ENCODE measurements at places on chromosomes 5 and 9.

GRCh38 chr5:88663793-88664216, 219.2 kb downstream of the MEF2C start:
- no peak for DNase-seq

- DNase-seq: no peak
Observed at GRCh38 chr9:2849941-2850340, 6.0 kb upstream of the PUM3 start.

DNA sequence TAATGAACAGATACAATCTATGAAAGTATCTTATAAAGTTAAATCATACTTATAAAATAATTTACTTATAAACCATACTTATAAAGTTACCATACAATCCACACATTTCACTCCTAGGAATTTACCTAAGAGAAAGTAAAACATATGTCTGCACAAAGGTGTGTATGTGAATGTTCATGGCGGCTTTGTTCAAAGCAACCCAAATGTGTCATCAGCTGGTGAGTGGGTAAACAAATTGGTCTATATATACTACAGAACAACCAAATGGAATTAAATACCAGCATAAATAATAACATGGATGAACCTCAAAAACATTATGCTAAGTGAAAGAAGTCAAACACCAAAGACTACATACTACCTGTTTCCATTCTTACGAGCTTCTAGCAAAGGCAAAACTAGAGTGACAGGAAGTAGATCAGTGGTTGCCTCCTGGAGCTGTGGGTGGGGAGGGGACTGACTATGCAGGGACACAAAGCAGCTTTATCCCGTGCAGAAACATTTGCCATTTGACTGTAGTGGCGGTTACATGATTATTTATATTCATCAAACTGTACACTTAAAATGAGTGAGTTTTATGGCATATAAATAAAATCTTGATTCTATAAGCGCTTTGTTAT, 10.6 kb downstream of the TRAF1 start:
- DNase-seq: no peak

- DNase-seq: peak; percentile 44
Observed at GRCh38 chr9:72333709-72334108, 31.3 kb downstream of the ZFAND5 start.

GRCh38 chr5:54704333-54704732, 186.8 kb downstream of the SNX18 start:
- no peak for DNase-seq

GRCh38 chr9:110316261-110317075, 21.2 kb downstream of the TXNDC8 start:
- DNase-seq: no peak

DNA sequence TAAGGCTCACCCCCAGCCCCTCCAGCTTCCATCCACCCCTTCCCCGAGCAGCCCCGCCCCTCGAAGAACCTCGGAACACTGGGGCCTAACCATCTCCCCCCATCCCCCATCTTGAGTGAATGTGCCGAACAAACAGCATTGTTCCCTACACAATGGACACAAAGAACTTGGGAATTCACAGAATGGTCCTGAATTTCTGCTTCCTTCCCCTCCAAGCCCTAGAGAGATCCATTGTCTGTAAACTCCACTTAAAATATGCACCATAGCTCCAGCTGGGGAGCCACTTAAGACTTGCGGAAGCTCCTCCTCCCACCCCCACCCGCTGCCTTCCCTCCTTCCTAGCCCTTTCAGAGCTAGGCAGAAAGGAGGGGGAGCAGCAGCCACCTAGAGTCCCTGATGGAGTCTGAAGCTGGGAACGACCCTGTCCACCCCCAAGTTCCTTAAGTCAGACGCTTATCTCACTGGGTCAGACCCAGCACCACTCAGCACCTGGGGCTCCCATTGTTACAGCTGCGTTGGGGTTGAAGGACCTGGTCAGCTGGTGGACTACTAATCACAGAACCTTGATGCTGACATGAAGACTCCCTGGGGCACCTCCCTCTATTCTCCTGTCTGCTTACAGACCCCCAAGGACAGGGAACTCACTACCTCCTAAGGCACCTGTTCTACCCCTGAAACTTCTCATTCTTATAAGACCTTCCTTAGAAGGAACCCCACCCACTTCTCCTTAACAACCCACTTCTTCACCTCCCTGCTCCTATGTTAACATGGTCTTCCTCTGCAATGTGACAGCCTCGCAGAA, 61.4 kb downstream of the PCDH1 start:
- DNase-seq: no peak

GRCh38 chr9:8877753-8878494, 1078.3 kb upstream of the DMAC1 start:
- DNase-seq: no peak

GRCh38 chr9:614431-614830, 227.1 kb upstream of the DMRT1 start:
- no peak for DNase-seq

DNA sequence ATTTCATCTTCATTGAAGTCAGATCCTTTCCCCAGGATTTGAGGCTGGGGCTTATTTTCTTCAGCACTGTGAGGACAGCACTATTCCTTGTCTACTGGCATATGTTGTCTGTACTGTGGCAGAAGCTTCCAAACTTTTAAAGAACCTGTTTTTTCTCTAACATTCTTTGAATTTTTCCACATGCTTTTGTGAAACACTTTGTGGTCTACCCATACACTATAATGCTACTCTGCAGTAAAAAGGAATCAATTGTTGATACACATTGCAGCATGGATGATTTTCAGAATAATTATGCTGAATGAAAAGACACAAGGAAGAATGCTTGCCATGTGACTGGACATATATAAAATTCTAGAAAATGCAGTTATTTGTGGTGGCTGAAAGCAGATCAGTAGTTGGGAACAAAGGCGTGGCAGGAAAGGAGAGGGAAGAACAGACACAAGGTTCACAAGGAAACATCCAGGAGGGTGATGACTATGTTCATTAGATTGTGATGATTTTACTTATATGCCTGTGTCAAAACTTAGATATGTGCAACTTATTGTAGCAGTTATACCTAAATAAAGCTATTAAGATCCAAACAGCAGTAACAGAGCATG, 96.8 kb downstream of the WNK2 start:
- no peak for DNase-seq

GRCh38 chr5:82058710-82059109, 86.9 kb downstream of the ATG10 start:
- DNase-seq: no peak

- no peak for DNase-seq
Observed at GRCh38 chr5:132592521-132592920, 35.7 kb downstream of the RAD50 start.

GRCh38 chr9:36289836-36290435, 31.7 kb upstream of the GNE start:
- no peak for DNase-seq

GRCh38 chr9:75983319-75984045, 93.0 kb downstream of the PCSK5 start:
- DNase-seq: no peak

- no peak for DNase-seq
Observed at GRCh38 chr5:56735849-56736641, 79.3 kb upstream of the MAP3K1 start.

Measured in erythroblast (primary cell).